Kidney glomerular epithelial cell (primary cell): ENCODE measurements at places on chromosomes 11 and 22.
A peak's percentile ranks its signal among the peaks of the same experiment; 100 is the strongest.

GRCh38 chr22:46068181-46068592 is 82.1 kb upstream of the PPARA start:
- DNase-seq, result no peak

- DNase-seq, result no peak
Measured at GRCh38 chr11:88619656-88620385, 282.3 kb upstream of the CTSC start.

DNA sequence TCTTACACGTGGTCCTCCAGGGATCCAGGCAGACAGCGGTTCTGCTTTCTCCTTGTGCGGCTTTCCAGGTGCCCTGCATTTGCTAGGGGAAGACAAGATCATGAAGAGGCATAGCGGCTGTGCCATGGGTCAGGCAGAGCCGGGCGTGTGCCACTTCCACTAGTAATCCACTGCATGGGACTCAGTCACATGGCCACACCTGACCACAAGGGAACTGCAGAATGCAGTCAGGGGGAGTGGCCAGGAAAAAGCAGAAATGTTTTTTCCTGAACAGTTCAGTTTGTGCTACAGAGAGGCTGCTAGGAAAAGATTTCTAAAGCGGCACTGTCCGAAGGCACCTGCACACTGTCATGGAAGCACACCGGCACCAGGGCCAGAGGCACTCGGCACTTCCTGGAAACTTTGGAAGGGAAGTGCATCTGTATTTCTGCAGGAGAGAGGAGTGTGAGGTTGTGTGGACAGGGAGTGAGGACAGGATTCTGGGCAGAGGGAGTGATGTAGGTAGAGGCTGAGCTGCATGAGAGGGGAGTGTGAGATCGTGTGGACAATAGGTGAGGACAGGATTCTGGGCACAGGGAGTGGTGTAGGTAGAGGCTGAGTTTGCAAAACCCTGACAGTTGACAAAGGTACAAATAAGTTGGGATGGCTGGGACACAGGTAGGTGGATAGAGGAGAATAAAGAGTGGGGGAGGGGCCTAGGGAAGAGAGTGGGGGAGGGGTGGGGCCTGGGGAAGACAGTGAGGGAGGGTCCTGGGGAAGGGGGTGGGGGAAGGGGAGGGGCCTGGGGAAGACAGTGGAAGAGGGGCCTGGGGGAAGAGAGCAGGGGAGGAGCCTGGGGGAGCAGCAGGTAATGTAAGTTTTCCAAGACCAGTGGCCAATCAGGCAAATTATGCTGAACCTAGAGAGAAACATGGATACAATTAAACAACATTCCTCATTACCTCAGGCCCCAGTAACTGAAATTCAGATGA is 1436.3 kb downstream of the TBC1D22A start:
- DNase-seq, result no peak

DNA sequence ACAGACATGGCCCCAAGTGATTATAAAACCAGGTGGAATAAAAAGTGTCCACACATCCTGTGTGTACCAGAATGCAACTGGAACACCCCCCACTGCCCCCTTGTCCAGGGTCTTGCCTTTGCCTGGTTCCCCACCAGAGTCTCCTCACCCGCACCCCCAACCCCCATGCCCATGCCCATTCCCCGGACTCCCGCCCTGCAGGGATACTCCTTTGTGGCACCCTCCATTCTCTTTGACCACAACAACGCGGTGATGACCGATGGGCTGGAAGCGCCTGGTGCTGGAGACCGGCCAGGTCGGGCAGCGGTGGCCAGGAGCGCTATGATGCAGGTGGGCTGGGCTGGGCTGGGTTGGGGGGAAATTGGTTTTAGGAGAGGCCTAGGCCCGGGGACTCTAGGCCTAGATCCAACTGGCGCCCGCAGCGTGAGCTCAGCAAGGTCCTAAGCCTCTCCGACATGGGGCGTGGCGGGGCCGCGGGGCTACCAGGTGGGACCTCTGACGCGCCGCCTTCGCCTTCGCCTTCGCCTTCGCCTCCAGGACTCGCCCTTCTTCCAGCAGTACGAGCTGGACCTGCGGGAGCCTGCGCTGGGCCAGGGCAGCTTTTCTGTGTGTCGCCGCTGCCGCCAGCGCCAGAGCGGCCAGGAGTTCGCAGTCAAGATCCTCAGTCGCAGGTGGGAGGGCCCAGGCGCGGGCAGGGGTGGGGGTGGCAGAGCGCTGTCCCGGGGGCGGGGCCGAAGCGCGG is 9.1 kb downstream of the RPS6KA4 start:
- no peak for DNase-seq

GRCh38 chr11:125345421-125346178 is 150.5 kb downstream of the FEZ1 start:
- DNase-seq, result peak; percentile 75

DNA sequence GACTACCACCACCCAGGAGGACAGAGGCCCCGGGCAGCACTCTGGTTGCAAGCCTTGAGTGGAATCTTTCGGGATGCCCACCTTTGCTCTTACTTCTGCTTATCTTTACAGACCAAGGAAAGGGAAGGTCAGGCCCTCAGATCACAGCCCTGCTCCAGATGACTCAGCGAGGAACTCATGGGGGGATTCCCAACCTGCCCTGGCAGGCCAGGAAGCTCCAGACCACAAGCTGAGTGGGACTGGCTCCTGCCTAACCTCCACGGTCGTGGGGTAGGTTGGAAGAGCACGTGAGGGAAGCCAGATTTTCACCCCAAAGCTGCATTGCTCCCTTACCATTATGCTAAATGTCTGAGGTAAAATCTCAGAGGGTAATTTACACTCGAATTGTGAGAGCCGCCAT is 11.8 kb downstream of the TBC1D10A start:
- no peak for DNase-seq

DNA sequence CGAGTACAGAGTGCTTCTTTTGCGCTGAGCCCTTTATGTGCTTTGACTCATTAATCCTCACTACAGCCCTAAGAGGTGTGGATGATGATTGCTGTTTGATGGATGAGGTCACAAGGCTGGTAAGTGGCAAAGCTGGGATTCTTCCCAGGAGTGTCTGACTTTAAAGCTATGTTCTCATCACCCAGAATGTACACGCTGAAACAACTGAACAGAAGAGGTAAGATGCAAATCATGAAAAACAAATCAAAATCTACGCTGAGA is 37.7 kb upstream of the CREB3L1 start:
- DNase-seq, result no peak

GRCh38 chr22:49752598-49753091 is 75.0 kb downstream of the BRD1 start:
- DNase-seq, result no peak

- DNase-seq, result no peak
Measured at GRCh38 chr11:121281698-121282097, 10.9 kb upstream of the SC5D start.

DNA sequence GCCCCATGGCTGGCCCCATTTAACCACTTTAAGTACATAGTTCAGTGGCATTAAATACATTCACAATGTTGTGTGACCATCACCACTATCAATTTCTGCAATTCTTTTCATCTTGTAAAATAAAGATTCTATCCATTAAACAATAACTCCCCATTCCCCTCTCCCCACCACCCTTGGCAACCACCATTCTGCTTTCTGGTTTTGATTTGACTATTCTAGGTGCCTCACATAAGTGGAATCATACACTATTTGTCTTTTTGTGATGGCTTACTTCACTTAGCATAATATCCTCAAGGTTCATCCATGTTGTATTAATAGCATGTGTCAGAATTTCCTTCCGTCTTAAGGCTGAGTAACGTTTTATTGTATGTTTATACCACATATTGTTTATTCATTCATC is 7.0 kb downstream of the MYO7A start:
- no peak for DNase-seq

GRCh38 chr11:3073029-3073435 is 15.8 kb upstream of the CARS1 start:
- peak; percentile 73 for DNase-seq

DNA sequence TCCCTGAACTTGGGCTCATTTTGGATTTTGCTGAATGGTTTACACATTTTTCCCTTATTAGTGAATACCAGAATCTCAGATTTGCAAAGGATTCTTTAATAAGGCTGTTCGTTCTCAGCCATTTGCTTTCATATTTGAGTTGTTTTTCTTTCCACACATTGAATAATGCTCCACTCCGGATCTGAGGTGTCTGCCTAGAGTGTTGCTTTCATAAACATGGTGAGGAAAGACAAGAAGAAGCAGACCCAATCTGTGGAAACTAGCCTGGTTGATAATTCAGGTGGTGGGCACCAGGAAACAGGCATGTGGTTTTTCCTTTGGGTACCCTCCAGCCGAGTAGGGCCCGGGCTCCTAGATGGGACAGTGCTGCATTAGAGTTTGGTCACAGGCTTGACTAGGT is 35.0 kb downstream of the LDLRAD3 start:
- no peak for DNase-seq
